ENCODE measurements at places on chromosomes 7 and 10. TPM values are rescaled to one million over a fixed set of nuclear protein-coding genes. Genes with fewer than 3 reads are reported as not detected.

FKBP6 gene
- not detected for total RNA-seq

GIMAP4 gene
- total RNA-seq: 2.2 TPM

TRIM50 gene
- not detected for total RNA-seq

WBP1L gene
- total RNA-seq: 34.0 TPM

FRAT2 gene
- 24.6 TPM for total RNA-seq

All from tracheal epithelial cell (primary cell).